ENCODE measurements at places on chromosomes 4 and X.

GRCh38 chrX:54171527-54172250, 11.4 kb downstream of the FAM120C start:
- no peak for DNase-seq

GRCh38 chr4:183872531-183872930, 32.6 kb upstream of the STOX2 start:
- no peak for DNase-seq

- no peak for DNase-seq
Observed at GRCh38 chrX:44113337-44113736, 140.1 kb upstream of the NDP start.

DNA sequence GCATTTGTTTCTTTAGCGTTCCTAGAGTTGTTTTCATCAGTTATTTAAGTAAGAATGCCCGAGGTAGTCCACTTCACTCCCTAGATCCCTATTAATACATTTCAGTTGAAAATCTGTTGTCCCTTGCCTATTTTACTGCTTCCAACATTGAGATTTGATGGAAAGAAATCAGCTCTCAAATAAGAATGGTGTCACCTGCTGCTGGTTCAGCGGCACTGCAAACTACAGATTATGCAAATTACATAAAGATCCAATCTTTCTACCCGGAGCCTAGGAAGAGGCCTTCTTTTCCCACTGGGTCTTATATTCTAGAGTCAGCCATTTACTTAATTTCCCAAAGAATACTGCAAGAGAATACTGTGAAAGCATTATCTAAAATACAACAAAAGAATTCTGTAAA, 597.6 kb upstream of the MAGEB2 start:
- no peak for DNase-seq
